HFFc6 (cell line): ENCODE measurements at places on chromosomes 12 and 14. TPM values are rescaled to one million over a fixed set of nuclear protein-coding genes. Genes with fewer than 3 reads are reported as not detected.

FAM90A1 gene
- total RNA-seq = 0.34 TPM in 1 of 3 replicates, not detected in the others

GRCh38 chr14:97977651-97978261 lies 1180.6 kb downstream of the VRK1 start:
- H3K4me3 ChIP-seq = no peak overlapping the region
- H3K27ac ChIP-seq = no peak overlapping the region
- H3K36me3 ChIP-seq = no peaks in the 10 kb centered on the region

DLGAP5 gene
- total RNA-seq = 21.8 to 48.5 TPM (median 39.5 TPM) in 3 replicates

CCDC196 gene
- not detected in 3 replicates for total RNA-seq

CD4 gene
- total RNA-seq = 0.26 TPM in 1 of 3 replicates, not detected in the others

- DNase-seq = no peak
- H3K4me3 ChIP-seq = no peak overlapping the region
- H3K27me3 ChIP-seq = no peaks in the 10 kb centered on the region
- no peaks in the 10 kb centered on the region for H3K36me3 ChIP-seq
- H3K4me1 ChIP-seq = no peaks in the 10 kb centered on the region
- H3K27ac ChIP-seq = no peak overlapping the region
Measured at GRCh38 chr14:33916663-33917565, 34.0 kb downstream of the EGLN3 start.
